GM18507 (cell line): ENCODE measurements at places on chromosomes 3 and 15.

DNA sequence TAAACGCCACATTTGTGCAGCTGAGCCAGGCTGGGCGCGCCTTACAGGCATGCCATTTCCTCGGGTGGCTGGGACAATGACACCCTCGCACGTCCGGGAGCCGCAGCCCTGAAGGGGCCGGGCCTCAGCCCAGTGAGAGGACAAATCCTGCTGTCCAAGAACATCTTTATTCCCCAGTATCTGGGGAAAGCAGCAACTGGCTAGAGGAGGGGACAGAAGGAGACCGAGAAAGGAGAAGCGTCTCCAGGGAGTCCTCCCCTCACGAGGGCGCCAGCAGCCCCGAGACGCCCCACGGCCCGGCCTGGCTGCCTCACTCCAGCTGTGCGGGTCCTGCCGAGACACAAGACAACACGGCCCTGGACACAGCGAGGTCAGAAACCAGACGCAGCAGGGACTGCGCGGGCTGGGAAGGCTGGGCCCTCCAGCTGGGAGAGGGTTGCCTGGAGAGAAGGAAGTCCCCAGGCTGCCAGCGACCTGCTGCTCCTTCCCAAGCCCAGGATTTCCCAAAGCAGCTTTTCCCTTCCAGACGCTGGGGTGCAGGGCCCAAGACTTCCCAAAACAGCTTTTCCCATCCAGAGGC is 130.2 kb downstream of the CHSY1 start:
- no peak for DNase-seq

DNA sequence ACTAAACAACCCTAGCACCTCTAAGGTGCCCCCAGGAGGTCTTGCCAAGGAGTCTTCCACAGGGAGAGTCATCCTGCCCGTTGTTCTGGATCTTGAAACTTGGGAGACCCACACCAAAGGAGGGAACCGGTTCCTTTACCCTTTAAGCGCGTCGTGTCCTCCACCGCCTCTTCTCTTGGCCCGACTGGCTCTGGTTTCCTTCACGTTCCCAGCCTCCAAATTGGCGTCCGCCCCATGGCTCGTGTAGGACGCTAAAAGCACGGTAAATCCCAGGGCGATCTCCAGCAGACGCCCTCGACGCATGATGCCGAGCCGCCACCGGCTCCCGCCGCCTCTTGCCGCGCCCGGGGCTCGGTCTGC is 1.1 kb downstream of the FBN1 start:
- no peak for DNase-seq

GRCh38 chr15:45573961-45574629 is 13.1 kb upstream of the BLOC1S6 start:
- no peak for DNase-seq

DNA sequence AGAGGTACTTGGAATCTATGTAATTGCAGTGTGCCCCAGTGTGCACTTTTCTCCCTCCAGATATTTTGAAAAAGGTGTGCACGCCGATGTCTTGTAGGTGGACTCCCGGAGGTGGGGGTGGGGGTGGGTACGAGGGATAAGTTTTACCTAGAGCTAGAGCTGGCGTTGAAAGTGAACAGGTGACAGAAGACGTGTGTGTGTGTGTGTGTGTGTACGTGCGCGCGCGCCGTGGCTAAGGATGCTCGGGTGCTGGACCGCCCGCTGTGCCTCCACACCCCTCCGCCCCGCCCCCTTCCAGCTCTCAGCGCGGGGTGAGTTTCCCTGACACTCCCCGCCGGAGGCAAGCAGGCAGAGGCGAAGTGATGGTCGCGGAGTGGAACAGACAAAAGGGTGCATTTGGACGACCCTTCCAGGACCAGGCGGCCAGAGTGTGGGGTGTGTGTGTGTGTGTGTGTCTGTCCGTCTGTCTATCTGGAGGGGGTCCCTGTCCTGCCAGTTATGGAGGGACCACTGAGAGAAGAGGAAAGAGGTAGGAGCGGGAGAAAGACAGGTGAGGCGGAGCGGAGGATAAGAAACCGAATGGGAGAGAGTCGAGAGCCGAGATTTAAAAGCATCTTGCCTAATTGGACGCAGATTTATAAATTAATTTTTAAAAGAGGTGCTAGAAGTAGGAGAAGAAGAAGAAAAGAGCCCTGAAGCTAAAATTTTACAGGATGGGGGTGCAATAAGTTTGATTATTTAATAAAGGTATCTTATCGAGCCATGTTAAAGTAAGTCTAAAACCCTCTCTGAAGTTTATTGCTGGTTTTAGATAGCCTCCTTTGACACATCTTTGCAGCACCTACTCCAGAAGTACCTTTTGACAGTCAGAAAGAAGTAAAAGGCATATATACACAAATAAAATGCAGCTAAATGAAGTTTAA is 335.8 kb upstream of the THRB start:
- DNase-seq: no peak

DNA sequence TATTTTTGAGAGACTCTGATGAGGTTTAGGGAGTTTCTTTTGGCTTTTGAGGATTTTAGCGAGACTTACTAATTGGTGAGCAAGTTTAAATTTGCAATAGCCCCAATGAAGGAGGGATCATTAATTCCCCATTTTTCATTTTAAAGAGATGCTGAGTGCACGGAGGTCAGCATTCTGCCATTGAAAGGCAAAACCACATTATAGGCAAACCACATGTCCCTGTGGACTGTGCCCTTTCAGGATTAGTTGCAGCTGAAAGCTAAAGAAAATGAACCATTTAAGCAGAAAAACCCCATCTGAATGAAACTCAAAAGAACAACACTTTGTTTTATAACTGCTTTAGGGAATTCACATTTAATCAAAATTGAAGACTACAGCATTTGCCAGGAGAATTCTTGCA is 246.5 kb downstream of the PDZRN3 start:
- no peak for DNase-seq

- no peak for DNase-seq
Measured at GRCh38 chr3:141379250-141379966, 11.1 kb downstream of the ZBTB38 start.

DNA sequence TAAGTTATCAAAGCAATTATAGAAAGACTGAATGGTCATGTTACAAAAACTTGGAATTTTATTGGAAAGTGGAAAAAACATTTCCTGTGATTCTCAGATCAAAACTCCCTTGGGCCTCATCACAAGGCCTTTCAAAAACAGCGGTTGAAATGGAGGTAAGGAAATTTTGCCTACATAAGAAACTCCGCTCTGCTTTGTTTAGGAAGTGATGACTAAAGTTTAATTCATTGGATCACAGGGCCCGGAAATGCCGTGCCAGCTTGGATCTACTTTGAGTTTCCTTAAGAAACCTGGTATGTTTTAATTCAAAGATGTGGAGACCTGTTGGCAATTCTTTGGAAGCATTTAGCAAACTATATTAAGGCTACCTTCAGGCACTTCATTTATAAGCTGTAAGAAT is 143.9 kb upstream of the MME start:
- DNase-seq: no peak

DNA sequence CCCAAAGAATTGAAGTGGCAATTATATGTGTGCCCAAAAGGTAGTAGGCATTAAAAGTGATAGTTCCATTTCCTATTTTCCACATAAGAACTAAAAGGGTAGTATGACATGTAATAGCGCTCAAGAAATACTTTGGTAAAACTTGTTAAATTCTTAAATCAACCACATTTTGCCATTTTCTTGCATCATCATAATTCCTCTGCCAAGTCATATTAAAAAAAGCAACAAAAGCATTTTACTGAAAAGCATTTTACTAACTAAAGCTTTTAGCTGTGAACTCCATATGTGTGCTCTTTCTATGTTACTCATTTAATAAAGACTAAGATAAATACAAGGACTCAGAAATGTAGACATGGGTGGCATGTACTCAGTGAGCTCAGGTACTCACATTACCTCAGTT is 70.1 kb downstream of the GPR160 start:
- no peak for DNase-seq

- no peak for DNase-seq
Measured at GRCh38 chr3:24290596-24290995, 204.1 kb downstream of the THRB start.

GRCh38 chr15:70669006-70669602 is 94.3 kb downstream of the UACA start:
- no peak for DNase-seq

GRCh38 chr3:126338790-126339288 is 18.4 kb downstream of the KLF15 start:
- no peak for DNase-seq

DNA sequence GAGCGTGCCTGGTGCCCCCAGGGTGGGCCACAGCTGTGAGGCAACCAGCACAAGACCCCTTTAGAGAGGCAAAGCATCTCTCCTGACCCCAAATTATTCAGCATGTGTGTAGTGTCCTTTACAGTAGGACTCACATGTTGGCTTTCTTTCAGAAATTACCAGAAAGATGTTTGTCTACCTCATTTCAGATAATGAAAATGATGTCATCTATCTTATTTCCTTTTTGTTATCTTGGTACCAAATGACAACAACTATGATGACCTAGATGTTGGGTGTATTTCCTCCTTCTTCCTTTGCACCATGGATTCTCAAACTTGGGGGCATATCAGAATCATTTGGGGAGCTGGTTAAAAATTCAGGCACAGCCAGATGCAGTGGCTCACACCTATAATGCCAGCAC is 50.5 kb downstream of the DAPK2 start:
- no peak for DNase-seq

DNA sequence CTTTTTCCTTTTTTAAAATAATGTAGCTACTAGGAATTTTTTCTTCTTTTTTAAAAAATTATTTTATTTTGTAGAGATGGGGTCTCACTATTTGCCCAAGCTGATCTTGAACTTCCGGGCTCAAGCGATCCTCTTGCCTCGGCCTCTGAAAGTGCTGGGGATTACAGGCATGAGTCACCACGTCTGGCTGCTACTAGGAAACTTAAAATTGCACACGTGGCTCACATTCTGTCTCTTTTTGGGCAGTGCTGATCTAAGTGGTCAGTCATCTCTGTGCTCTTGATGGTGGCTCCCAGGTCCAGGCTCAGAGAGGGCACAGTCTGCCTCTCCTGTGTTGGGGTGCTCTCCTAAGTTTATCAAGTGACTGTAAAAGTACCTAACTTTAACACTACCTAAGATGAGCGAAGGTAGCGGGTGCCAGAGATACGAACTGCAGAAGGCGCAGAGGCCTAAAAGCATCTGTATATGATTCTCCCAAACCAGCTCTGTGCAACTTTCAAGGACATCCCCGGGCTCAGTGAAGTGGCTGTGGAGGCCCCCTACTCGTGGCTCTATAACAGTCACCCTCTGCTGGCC is 52.9 kb upstream of the SEC13 start:
- no peak for DNase-seq

- no peak for DNase-seq
Measured at GRCh38 chr15:87500240-87500639, 756.3 kb downstream of the NTRK3 start.

DNA sequence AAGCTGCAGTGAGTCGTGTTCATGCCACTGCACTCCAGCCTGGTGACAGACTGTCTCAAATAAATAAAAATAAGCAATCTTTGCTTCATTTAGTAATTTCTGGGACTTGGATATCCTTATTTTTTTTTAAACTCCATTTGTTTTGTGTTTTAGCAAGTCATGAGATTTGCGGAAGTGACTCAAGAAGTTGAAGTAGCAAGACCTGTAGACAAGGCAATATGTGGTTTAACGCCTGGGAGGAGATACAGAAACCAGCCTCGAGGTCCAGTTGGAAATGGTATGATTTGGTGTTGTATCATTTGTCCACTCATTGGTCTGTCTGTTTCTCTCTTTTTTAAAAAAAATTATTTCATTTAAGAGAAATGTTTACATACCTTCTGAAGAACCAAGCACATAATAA is 16.6 kb upstream of the RPLP1 start:
- no peak for DNase-seq

GRCh38 chr3:156808025-156808424 is 18.1 kb upstream of the LEKR1 start:
- DNase-seq: no peak

DNA sequence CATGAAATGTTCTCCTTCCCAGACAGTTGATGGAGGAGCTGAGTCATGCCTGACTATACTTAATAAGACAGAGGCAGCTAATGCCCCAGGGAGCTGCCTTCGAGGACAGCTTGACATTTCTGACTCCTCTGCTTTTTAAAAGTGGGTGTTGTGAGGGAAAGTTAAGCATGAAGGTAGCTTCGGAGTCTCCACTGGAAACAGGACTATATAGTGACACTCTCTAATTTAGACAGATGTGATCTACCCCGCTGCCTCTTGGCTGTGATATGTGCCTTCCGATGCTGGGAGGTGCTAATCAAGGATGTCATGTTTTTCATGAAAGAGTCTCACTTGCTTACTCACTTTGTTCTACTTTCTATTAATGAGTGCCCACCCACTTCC is 72.7 kb downstream of the IL1RAP start:
- peak; percentile 4 for DNase-seq

DNA sequence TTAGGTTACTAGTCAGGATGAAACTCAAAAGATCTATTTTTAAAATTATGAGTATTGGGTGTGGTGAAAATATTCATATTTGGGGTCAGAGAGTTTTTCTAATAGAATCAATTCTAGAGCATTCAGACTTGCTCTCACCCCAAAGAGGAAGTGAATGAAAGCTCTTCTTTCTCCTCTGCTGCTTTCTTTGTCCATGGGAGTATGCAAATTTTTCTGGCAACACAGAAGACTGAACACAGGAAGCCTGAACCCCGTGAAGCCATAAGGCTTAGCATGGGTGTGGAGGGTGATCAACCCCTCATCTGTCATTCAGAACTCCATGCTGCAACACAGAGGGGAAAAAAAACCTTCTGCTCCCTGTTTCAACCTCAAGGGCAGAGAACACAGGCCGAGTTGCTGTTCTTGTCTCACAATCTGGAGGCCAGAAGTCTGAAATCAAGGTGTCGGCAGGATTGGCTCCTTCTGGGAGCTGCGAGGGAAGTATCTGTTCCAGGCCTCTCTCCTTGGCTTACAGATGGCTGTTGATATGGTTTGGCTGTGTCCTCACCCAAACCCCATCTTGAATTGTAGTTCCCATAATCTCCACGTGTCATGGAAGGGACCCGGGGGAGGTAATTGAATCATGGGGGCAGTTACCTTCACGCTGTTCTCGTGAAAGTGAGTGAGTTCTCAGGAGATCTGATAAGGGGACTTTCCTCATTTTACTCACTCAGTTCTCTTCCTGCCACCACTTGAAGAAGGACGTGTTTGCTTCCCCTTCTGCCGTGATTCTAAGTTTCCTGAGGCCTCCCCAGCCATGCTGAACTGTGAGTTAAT is 33.7 kb upstream of the CD47 start:
- DNase-seq: peak; percentile 54

GRCh38 chr3:72338942-72339669 is 509.1 kb downstream of the SHQ1 start:
- DNase-seq: no peak

- DNase-seq: no peak
Measured at GRCh38 chr3:13364602-13365271, 55.4 kb downstream of the NUP210 start.

- DNase-seq: no peak
Measured at GRCh38 chr3:134544316-134544715, 58.5 kb downstream of the CEP63 start.

GRCh38 chr3:191557322-191557721 is 96.4 kb downstream of the PYDC2 start:
- no peak for DNase-seq

GRCh38 chr15:100341239-100341749 is 481 bp downstream of the ADAMTS17 start:
- DNase-seq: no peak

DNA sequence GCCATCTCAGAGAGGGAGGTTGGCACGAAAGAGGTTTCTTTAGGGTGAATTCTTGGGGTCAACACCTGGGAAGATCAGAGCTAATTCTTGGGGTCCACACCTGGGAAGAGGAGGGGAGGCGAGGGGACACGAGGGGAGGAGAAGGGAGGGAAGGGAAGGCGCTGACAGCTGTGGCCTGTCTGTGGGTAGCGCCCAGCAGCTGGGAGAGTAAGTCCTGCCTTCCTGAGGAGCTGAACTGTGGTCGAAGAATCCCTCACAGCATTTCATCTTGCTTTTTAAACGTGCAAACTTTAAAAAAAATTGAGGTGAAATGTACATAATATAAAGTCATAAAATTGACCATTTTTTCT is 63.2 kb upstream of the CGNL1 start:
- DNase-seq: no peak
